Stimulated activated CD4-positive, alpha-beta T cell treated with anti-CD3 and anti-CD28 coated beads, Interleukin-4, amount 100 ng/mL, for 1 hour (primary cell): ENCODE measurements at places on chromosomes 4 and X.
A peak's percentile ranks its signal among the peaks of the same experiment; 100 is the strongest.

GRCh38 chr4:37794056-37794455 lies 32.4 kb upstream of the PGM2 start:
- DNase-seq, result no peak

- DNase-seq, result no peak
These were observed 281.7 kb upstream of the GK2 start for GRCh38 chr4:79689740-79690139.

DNA sequence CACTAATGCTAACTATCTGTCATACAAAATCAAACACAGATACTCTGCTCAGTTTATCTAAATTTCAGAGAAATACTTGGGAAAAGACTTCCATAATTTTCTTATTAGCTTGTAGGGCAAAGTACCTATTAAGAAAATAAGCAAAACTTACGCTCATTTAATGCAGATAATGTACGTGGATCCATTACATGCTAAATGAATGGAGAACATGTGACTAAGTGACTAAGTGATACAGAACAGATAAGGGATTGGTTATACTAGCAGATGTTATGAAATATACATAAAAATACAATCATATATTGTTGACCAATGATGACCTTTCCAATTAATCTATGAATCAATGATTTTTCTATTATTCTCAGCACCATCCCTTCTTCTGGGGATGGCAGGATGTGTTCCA lies 25.7 kb downstream of the EREG start:
- DNase-seq, result no peak

GRCh38 chr4:39365360-39365759 lies 802 bp downstream of the RFC1 start:
- no peak for DNase-seq

GRCh38 chr4:102517753-102518152 lies 16.6 kb downstream of the NFKB1 start:
- no peak for DNase-seq

DNA sequence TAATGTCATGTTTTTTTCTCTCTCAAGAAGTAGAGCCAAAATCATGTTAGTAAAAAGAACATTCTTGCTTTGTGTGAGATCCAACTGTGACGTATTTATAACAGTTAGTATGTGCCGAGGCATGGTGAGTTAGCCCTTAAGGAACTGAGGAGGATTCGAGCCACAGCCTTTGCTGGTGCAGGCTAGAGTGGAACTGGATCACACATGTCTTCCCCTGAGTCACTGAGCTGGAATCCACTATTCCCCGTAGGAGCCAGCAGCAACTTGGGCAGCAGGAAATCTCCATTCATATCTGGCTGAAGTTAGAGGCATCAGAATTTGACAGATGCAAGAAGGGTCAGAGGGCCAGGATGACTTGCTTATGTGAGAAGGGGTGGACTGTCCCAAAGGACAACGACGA lies 144.6 kb upstream of the KIT start:
- DNase-seq, result no peak

- no peak for DNase-seq
These were observed 116.8 kb upstream of the AGA start for GRCh38 chr4:177558995-177559394.

GRCh38 chr4:4631150-4631549 lies 89.3 kb upstream of the STX18 start:
- no peak for DNase-seq

DNA sequence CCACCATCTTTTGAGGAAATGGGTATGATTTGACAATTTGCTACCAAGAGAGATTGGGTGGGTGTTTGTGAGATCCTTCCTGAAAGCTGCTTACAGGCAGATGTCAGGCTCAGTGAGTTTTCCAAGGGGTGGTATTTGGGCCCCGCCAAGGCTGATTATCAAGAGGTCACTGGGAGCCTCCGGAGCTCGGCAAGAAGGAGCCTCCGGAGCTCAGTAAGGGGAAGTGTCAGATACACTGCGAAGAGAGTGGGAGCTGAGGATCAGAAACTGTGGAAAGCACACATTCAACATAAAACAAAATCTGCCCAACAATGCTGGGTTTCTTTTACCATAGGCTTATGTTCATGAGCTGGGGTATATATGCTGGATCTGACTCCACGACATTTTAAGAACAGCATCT lies 714 bp downstream of the RTL3 start:
- DNase-seq, result no peak

DNA sequence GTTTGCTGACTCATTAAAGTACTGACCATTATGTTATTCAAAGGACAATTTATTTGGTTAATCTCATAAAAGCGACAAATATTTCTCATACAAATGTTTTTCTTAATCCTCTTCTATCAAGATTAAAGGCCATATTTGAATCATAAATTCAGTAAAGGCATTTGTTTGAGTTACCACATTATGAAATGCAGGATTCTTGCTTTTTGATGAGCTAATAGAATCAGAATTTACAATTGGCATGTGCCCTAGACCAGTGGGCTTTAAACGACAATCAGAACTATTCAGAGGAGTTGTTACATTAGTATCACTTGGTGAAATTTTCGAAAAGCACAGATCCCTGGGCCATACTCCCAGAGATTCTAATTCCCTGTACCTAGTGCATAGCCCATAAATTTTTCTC lies 55.3 kb downstream of the KLHL4 start:
- DNase-seq, result no peak

- DNase-seq, result no peak
These were observed 147.2 kb upstream of the WDFY3 start for GRCh38 chr4:85113706-85114105.

- DNase-seq, result no peak
These were observed 77.5 kb downstream of the RLIM start for GRCh38 chrX:74536832-74537371.

DNA sequence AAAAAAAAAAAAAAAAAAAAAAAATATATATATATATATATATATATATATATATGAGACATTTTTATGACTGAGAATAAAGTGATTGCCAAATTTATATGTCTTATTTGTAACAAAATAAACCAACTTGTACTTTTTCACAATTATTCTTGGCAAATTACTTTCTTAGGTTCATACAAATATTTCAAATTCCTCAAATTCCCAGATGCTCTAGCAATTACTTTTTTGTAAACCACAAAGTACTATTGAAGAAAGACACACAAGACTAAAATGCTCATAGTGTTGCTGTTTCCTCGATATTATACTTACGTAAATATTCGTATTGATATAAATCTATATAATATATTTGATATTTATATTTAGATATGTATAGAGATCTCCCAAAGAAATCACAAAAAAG lies 390.0 kb downstream of the FAT4 start:
- no peak for DNase-seq

- no peak for DNase-seq
These were observed 27.7 kb upstream of the GLRB start for GRCh38 chr4:157048248-157048647.

DNA sequence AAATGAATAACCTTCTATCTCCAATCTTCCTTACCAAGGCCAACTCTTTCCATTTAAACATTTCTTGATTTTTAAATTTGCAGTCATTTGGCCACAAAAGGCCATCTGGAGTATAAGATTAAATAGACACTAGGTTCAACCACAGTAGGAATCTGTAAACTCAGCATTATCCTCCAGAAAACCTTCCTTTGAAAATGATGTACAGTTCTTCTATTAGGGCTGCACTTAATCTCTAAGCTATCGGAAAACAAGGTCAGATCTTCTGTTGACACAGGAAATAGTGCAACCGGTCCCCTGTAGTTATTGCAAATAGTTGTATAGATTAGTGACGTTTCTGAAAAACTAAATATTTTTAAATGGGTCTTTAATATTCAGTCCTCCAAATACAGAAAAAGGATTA lies 359.0 kb upstream of the ATOH1 start:
- no peak for DNase-seq

GRCh38 chr4:105189855-105190650 lies 43.4 kb downstream of the TET2 start:
- no peak for DNase-seq

DNA sequence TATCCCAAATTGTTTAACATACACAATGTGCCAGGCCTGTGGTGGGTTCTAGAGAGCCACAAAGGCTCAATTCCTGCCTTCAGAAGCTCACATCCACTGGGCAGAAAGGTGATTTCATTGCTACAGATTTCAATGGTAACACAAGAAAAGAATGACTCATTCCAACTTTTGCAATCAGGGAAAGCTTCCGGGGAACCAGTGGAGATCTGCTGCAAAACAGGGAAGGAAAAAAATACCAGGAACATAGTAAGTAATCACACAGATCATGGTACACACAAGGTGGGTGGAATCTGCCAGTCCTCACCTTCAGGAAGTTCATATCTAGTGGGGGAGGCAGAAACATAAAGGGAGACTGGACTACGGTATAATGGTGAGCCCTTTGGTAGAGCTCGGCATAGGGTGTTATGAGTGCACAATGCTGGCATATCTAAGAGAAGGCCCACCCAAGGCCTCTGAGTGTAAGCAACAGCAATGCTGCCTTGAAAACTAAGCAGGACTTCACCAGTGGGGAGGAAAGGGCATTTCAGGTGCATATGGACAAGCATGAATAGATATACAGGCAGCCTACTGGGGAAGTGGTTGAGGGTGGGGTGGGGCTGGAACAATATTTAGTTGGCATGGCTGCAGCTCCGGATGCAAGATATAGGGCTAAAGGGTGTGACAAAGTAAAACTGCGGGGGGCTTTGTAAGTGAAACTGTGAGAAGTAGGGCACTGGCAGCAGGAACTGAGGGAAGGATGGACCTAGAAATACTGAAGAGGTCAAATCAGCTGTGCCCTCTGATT lies 24.2 kb downstream of the GPRIN3 start:
- no peak for DNase-seq

DNA sequence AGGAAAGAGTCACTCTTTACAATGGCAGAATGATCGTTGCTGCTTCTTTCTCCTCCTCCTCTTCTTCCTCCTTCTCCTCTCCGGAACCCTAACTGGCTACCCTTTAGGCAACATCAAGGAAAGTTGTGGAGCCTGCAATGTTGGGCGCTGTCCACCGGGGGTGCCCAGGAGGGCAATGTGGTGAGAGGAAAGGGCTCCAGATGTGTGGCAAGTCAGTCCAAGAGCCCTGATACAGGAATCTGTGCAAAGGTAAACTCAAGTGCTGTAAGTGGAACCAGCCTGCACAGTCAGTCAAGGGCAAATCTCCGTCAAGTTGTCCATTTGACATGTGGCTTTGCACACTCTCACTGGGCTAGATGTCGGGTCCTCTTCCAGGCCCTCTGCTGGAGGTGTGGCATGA lies 2.8 kb downstream of the RTL5 start:
- peak; percentile 24 for DNase-seq

- DNase-seq, result no peak
These were observed 791.5 kb upstream of the LCORL start for GRCh38 chr4:18813055-18813454.

DNA sequence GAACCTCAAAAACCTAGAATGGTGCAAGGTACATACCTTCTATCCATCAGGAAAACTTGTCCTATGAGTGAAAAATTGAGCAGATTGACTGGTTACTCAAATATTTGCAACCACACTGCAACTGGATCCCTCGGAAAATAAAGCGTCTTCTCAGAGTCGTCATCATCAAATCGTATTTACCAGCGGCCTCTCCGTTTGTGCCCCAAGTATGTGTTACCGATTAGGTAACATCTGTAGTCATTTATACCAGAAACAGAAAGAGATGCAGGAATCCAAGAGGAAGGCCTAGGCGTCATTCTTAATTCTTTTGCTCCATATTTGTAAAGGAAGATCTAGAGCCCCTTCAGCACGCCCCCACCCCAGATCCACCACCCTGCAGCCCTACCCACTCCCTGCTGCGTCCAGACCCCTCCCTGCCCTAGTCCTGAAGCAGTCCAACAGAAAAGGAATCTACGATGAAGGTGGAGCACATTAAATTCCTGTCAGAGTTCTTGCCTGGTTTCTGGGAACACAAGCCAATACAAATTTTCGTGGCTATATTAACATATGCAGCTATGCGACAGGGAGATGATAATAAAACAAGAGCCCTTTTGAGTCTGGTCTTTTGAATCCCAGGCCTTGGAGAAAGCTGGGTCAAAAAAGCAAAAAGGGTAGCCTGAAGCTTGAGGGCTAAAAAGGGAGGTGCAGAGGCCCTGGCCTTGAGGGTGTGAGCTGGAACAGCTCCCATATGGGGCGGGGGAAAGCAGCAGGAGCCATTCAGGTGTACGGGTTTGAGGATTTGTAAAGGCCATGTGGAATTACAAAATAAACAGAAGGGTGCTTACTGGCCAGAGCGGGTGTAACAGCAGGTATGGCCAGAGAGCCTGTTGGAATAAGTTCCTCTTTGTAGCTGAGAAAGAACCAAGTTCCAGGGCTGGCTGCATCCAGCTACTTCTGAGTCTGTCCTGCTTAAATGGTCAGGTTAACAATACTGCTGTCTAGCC lies 77.0 kb downstream of the ZNF827 start:
- DNase-seq, result no peak

DNA sequence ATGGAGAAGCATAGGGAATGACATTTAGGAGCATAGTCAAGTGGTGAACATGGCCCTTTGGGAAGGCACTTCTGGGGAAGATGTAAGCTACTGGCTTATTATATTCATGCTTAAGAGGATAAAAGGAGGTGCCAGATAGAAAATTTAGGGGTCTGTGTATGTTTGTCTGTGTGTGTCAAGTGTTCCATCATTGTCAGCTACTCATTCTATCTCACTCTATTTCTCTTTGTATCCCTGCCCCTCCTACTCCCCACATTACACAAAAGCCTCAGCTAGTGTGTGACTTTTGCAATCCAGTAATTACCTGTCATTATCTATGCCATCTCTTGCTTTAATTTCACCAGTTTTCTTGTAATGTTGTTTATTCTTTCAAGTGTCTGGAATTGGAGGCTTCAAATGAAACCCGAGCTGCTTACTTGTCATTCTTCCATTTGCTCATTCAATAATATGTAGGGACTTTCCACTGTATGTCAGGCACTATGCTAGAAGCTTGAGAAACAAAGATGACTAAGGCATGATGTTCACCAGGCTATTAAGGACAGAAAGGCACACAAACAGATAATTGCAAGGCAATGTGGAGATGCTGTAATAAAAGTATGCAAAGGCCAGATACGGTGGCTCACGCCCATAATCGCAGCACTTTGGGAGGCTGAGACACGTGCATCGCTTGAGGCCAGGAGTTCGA lies 229.8 kb upstream of the TEX13C start:
- DNase-seq, result no peak

DNA sequence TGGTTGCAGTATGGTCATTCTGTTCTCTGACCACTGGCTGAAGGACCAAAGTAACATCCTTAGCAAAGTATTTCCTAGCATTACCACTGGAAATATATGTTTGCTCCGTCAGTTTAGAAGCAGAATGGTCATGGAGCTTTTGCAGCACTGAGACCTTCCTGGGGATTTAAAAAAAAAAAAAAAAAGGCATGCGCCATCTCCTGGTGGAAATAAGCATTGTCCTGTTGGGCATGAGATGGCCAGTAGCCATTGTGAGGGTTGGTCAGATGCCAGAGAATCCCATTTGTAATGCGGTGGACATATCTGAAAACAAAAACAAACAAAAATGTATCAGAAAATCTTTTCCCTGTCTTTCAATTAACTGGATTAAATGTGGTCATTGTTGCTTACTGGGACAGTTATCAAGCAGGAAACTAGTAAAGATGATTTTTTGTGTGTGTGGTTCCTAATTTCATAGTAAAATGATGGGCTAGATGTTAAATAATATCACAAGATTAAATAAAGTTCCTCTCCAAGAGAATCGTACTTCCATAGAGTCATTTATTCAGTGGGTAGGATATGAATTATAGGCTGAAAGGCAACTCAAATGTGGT lies 139.6 kb downstream of the SOWAHB start:
- DNase-seq, result no peak

- DNase-seq, result no peak
These were observed 194.3 kb upstream of the PGRMC2 start for GRCh38 chr4:128481752-128482480.
